ENCODE measurements at places on chromosomes 13 and 19. TPM values are rescaled to one million over a fixed set of nuclear protein-coding genes. Genes with fewer than 3 reads are reported as not detected.

Gene CLEC4M
- not detected for total RNA-seq

Gene B3GLCT
- 5.5 TPM for total RNA-seq

Gene FUZ
- 11.6 TPM for total RNA-seq

Gene TMEM150B
- not detected for total RNA-seq

Gene GZMM
- 0.38 TPM for total RNA-seq

Gene LRG1
- not detected for total RNA-seq

Gene RFPL4A
- total RNA-seq = 0.53 TPM

Gene NLRP11
- 0.07 TPM for total RNA-seq

Gene LENG9
- total RNA-seq = 4.8 TPM

Gene PRKCG
- 7.3 TPM for total RNA-seq

Gene CACNA1A
- 0.29 TPM for total RNA-seq

Gene SIGLEC11
- total RNA-seq = 0.10 TPM

Gene ZNF229
- 2.6 TPM for total RNA-seq

Gene ADGRE3
- not detected for total RNA-seq

Gene MCEMP1
- not detected for total RNA-seq

Gene PRDX2
- 0.51 TPM for total RNA-seq

Gene TNFSF13B
- not detected for total RNA-seq

Gene KLHL1
- total RNA-seq = not detected

Gene NBEA
- 1.5 TPM for total RNA-seq

Gene CABP5
- total RNA-seq = not detected

Gene FAM124A
- 2.3 TPM for total RNA-seq

Gene LRRC25
- not detected for total RNA-seq

Gene CLDN10
- not detected for total RNA-seq

Gene NCAN
- total RNA-seq = 0.03 TPM

Gene DAPK3
- total RNA-seq = 43.6 TPM

Gene C1QTNF9B
- not detected for total RNA-seq

Gene ZNF829
- 0.37 TPM for total RNA-seq

Gene PROZ
- not detected for total RNA-seq

Gene ICAM3
- total RNA-seq = 8.0 TPM

Gene NLRP5
- total RNA-seq = 0.03 TPM

Gene ARRDC5
- total RNA-seq = not detected

Gene FCER2
- not detected for total RNA-seq

Gene CEACAM6
- total RNA-seq = 20.6 TPM

Gene PLEKHG2
- 78.8 TPM for total RNA-seq

Gene LGALS14
- not detected for total RNA-seq

Gene ARRDC2
- 30.2 TPM for total RNA-seq
